Stimulated activated CD8-positive, alpha-beta memory T cell treated with anti-CD3 and anti-CD28 coated beads, Interleukin-12 subunit alpha, Interleukin-12 subunit beta, amount 100 ng/mL, for 4 hours (primary cell): ENCODE measurements at places on chromosomes 12 and 14.

- no peak for DNase-seq
These were observed 113.0 kb downstream of the TBC1D30 start for GRCh38 chr12:64937452-64937851.

DNA sequence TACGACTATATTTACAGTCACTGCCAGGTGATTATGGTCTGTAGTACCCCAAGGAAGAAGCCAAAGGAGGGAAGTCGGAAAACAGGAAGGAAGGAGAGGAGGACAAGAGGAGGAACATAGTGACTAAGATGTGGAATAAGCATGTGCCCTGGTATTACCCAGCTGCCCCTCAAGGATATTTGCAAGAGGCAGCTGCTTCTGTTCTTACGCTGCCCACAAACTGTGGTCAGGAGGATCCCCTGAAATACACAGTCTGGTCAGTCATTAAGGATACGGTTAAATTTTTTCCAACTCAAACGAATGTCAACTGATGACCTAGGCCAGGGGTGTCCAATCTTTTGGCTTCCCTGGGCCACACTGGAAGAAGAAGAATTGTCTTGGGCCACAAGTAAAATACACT is 126.5 kb downstream of the CMAS start:
- DNase-seq = no peak

DNA sequence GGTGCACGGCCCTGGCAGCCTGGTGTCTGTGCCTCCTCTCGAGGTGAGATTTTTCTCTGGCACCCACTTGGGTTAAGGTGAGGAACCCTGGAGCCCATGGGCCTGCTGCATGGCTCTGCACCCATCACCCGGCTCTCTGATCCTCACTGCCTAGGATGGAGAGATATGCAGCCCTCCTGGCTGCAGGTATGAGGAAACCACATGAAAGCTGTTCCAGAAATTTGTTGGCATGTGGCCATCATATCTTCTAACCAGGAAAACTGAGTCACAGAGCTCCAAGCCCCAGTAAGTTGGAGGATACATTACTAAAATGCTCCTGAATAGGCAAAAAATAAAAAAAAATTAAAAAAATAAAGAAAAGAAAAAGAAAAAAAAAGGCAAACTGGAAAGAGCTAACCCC is 39.3 kb upstream of the DDX11 start:
- no peak for DNase-seq

- no peak for DNase-seq
These were observed 67.8 kb downstream of the HRK start for GRCh38 chr12:116813271-116814041.

GRCh38 chr14:49880267-49881064 is 12.4 kb upstream of the ARF6 start:
- no peak for DNase-seq

DNA sequence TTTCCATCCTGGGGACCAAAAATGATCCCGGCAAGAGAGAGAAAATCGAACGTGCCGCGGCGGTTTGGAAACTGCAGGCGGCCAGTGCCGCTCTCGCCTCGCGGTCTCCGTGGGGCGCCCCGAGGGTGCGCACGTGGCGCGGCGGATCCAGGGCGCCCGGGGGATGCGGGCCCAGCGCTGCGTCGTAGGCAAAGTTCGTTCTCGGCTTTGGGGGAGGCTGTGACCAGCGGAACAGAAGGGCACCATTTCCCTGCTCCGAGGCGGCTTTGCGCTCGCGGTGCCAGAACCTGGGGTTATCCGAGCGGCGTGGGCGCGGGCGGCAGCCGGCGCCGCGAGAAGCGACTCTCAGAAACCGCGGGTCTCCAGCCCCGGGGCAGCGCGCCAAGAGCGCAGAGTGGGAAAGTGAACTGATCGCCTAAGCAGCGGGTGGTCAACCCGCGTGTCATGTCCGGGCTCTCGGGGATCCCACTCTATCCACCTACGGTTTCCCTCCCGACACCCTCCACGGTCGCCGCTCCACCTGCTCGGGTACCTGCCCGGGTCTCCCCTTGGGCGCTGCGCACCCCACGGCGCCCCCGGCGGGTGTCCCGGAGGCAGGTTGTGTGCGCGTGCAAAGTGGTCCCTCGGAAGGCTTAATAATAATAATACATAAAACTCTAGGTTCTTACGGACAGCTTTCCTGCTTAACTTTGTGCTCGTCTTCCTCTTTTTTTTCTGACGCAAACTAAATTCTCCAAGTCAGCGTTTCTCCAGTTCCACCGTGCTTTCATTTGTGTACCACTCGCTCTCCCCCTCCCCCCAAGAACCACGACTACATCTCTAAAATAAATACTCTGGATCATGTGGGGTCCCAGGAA is 1.2 kb downstream of the ESRRB start:
- DNase-seq = no peak

DNA sequence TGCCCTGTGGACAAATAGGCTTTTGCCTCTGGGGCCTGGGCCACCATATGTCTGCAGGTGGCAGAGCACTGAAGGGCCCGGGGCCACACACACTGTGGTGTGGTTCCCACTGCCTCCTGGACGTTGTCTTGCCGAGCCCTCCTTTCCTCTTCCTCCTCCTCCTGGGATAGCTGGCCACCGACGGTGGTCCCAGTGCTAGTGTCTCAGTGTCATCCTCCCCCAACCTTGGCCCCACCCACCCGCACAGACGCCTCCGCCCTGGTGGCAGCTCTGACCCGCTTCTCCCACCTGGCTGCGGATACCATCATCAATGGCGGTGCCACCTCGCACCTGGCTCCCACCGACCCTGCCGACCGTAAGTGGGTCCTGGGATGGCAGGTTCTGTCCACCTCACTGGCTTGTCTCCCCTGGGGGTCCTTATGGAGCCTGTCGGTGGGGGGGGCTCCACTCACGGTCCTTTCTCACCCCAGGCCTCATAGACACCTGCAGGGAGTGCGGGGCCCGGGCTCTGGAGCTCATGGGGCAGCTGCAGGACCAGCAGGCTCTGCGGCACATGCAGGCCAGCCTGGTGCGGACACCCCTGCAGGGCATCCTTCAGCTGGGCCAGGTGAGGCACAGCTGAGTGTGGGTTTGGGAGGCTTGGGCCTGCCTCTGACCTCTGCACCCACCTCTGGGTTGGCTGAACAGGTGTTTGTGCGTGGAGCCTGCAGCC is 23.5 kb downstream of the HIP1R start:
- DNase-seq = no peak

DNA sequence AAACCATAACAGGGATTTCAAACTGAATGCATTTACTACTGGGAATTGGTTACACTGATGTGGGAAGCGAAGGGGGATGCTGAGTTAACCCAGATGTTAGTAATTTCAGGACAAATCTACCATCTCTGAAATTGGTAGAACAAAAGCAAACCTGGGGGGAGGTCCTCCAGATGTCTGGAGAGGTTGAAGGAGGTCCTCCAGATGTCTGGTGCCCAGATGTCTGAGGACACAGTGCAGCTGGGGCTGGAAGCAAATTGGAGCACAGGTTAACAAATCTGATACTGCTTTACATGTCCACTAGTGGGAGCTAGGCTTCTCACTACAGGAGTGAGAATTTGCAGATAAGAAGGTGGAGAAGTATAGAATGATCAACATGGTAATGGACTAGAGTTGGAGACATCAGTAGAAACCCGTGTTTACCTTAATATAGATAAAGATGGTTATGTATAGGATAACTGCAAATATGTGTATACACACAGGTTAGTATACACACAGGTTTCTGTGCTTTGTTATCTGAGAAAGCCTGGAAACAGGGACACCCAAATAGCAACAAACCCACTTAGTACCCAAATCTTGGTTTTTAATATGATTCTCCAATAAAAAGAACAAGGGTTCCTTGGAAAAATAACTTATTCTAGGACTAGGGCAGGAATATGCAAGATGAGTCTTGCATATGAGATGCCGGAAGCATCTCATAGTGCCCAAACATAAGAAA is 162.5 kb downstream of the C12orf50 start:
- DNase-seq = no peak

GRCh38 chr14:64095620-64096019 is 198.6 kb downstream of the ESR2 start:
- DNase-seq = no peak

DNA sequence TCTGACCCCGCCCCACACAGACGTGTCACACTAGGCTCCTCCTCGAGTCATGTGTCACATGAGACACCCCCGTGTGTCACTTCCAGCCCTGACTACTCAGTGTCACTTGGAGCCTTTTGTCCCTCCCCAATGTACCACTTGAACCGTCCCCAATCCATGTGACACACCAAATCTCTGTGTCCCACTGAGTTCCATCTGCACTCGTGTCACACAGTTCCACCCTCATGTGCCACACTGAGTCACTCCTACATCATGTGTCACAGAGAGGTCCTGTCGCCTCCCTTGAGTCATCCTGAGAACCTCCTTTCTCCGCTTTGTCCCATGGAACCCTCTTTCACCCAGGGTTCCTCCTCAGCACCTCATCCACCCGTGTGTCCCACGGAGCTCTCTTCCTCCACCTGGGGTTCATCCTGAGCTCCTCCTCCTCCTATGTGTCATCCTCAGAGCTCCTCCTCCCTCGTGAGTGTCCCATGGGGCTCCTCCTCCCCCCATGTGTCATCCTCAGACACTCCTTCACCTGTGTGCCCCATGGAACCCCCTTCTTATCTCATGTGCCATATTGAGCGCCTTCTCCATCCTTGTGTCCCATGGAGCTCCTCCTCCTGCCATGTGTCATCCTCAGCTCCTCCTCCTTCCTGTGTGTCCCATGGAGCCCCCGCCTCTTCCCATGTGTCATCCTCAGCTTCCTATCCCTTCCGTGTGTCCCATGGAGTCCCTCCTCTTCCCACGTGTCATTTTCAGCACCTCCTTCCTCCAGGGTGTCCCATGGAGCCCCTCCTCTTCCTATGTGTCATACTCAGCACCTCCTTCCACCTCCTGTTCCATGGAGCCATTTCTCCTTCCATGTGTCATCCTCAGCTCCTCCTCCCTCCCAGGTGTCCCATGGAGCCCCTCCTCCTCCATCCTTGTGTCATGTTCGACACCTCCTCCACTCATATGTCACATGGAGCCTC is 32.0 kb downstream of the RTL1 start:
- DNase-seq = no peak
